ENCODE measurements at places on chromosomes 5 and 9.

- no peaks in the 10 kb centered on the region for H3K36me3 ChIP-seq
- H3K4me3 ChIP-seq = no peak overlapping the region
- H3K4me1 ChIP-seq = no peaks in the 10 kb centered on the region
- H3K27me3 ChIP-seq = no peaks in the 10 kb centered on the region
- H3K27ac ChIP-seq = no peak overlapping the region
Observed at GRCh38 chr5:79955356-79955895, 35.6 kb downstream of the MTX3 start.

- H3K27ac ChIP-seq = no peak overlapping the region
- H3K4me1 ChIP-seq = peaks cover 28% of the 10 kb centered on the region
- no peak for DNase-seq
Observed at GRCh38 chr9:18805386-18805785, 227.6 kb downstream of the SAXO1 start.

GRCh38 chr9:7300484-7300883 is 499.1 kb downstream of the DMAC1 start:
- H3K4me3 ChIP-seq = no peak overlapping the region
- no peaks in the 10 kb centered on the region for H3K4me1 ChIP-seq
- H3K27me3 ChIP-seq = no peaks in the 10 kb centered on the region
- no peak for DNase-seq
- H3K36me3 ChIP-seq = no peaks in the 10 kb centered on the region

DNA sequence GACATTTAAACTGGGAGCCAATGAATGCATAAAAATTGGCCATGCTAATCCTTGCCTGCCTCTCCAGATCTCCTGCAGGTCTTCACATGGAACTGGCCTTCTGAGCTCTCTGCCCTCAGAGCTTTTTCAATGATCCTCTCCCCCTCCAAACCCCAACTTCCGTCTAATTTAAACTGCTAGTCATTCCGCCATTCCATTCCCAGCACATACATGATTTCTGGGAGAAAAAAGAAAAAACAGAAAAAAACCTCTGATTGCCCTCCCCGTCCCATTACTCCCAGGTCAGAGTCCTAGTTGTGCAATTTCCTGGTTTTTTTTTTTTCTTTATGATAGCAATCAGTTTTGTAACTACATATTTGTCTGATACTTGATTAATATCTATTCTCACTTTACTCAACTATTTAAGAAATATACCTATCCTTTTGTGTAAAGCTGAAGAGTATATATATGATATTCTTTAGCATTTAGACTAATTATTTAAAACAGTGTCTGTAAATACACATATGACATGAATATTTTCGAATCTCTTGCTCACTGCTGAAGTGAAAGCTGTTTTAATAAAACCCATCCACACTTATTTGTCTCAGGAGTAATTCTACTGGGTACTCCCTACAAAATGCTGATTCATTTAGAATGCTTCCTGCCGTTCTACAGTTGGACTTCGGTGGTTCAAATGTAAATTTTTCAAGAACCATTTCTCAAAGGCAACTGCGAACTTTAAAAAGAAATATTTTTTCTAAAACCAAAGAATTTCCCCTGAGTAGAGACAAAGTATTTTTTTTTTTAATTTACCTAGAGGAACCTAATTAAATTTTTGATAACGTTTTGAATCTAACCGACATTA is 1.6 kb downstream of the HINT1 start:
- H3K27ac ChIP-seq = no peak overlapping the region
- no peaks in the 10 kb centered on the region for H3K4me1 ChIP-seq
- DNase-seq = no peak
- no peaks in the 10 kb centered on the region for H3K27me3 ChIP-seq

DNA sequence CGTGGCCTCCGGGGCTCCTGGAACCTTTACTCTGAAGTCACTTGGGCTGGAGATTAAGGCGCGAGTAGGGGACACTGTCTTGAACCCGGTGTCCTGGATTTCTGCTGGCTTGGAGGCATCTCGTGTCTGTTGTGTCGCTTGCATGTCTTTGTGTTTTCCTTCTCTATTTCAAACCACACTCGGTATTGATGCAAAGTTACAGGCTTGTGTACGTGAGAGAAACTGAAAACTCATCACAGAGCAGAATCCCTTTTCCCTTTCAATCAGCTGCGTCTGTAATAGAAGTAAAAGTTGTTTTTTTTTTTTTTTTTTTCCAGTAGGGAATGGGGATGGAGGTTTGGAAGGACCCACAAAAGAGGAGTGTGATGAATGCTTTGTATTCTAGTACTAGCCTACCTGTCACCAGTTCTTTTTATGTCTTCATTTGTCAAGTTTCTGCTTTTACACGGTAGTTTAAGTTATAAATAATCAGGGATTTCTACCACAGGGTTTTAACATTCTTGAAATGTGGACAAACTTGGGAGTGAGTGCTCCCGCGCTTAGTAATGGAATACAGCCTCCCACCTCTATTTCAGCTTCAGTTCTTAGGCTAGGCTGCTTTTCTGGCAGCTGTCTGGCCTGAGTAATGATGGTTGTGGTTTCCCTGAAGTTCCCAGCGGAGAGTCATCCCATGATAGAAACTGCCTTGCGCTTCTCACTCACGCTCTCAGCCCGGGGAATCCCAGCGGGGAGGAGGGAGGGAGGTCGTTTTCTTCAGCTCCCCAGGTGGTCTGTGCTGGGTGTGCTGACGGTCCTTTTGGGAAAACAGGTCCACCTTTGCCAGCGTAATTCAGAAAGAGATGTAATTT is 763 bp downstream of the TJP2 start:
- no peak overlapping the region for H3K27ac ChIP-seq
- H3K4me1 ChIP-seq = peaks cover 13% of the 10 kb centered on the region

DNA sequence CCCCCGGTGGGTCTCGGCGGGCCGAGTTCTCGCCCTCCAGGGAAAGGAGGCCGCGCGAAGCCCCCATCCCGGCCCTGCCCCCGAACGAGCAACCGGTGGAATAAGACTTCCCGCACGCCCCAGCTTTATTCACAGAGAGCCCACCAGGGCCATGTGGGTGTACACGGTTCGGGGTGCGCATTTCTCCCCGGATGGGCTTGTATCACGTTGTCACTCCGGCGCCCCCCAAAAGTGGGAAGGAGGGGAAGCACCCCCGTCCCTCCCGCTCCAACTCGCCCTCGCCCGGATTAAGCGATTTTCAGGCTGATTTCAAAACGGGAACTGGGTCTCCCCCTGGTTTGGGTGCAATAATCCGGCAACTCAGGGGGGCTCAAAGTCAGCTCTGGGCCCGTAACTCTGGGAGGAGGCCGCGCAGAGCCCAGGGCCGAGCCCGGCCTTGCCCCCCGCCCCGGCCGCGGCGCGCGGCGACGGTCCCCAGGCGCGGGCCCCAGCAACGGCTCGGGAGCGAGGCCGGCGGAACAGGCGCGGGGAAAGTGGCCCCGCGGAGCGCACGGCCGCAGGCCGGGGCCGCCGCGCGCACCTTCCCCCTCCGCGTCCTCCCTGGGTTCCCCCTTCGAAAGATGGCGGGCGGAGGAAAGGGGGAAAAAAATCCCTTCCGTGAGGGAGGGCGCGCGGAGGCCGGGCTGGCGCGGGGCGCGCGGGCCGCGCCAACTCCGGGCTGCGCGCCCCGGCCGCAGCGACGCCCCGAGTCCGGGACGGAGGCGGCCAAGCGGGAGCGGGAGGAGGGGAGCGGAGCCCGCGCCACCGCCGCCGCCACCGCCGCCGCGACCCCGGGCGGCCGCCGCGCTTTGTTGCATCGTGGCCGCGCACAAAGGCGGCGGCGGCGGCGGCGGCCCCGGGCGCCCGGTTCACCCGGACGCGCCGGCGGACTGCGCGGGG is 644 bp downstream of the BRD3 start:
- H3K36me3 ChIP-seq = peaks cover 8% of the 10 kb centered on the region
- peak overlapping the region; percentile 78 for H3K27ac ChIP-seq
- DNase-seq = peak; percentile 68
- H3K4me1 ChIP-seq = peaks cover 2% of the 10 kb centered on the region
- peaks cover 27% of the 10 kb centered on the region for H3K27me3 ChIP-seq

DNA sequence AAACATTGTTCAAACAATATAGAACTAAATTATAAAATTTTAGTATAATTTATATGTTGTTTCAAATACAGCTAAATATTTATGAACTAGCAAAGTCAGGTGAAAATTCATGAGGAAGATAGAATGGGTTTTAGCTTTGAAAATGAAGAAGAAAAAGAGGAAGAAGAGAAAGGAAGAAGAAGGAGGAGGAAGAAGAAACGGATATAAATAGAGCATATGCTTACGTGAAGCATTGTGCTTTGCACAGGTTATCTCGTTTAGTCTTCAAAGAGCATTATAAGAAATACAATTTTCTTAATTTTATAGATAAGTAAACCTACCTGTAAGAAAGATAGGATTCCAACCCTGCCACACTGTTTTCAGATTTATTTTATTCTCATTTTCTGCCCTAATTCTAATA is 620.6 kb upstream of the DAB2 start:
- H3K36me3 ChIP-seq = no peaks in the 10 kb centered on the region
- H3K4me1 ChIP-seq = no peaks in the 10 kb centered on the region
- no peaks in the 10 kb centered on the region for H3K27me3 ChIP-seq
- no peak overlapping the region for H3K4me3 ChIP-seq
- no peak for DNase-seq
- no peak overlapping the region for H3K27ac ChIP-seq

DNA sequence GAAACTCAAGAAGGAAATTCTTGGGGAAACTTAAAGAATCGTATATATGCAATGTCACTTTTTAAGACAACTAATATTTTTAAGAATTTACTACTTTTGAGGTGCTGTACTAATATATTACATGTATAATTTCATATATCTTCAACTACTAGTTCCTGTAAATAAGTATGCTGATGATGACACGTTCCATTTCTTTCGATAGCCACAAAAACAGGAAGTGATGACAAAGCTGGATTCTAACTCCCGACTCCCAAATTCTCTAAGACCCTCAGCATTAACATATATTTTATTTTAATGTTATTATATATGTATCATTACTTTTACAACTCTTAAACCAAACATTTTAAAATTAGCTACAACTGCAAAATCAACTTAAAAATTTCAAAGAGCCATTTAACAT is 74.8 kb downstream of the STK32A start:
- no peak overlapping the region for H3K27ac ChIP-seq
- no peaks in the 10 kb centered on the region for H3K36me3 ChIP-seq
- H3K4me3 ChIP-seq = no peak overlapping the region
- no peaks in the 10 kb centered on the region for H3K4me1 ChIP-seq
- DNase-seq = no peak

DNA sequence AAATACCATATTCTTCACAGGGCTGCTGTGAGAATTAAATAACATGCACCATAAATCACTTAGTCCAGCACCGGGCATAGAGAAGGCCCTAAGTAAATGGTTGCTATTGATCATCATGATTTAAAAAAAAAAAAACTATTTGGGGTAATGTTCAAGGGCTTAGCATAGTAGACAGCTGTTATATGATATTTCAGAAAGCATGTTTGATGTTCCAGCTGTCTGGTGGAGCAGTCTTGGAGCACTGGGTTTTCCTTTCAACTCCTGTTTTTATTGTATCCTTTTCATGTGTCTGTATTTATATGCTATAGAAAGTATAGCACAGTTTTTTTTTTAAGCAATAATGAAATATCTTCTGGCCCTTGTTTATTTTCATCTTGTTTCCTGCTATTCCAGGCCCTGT is 28.0 kb upstream of the TOMM5 start:
- no peaks in the 10 kb centered on the region for H3K36me3 ChIP-seq
- H3K4me3 ChIP-seq = no peak overlapping the region
- no peak overlapping the region for H3K27ac ChIP-seq
- H3K4me1 ChIP-seq = peaks cover 3% of the 10 kb centered on the region
- no peaks in the 10 kb centered on the region for H3K27me3 ChIP-seq

- H3K4me1 ChIP-seq = peaks cover 9% of the 10 kb centered on the region
- H3K4me3 ChIP-seq = no peak overlapping the region
Observed at GRCh38 chr5:76942581-76942980, 10.3 kb upstream of the CRHBP start.

DNA sequence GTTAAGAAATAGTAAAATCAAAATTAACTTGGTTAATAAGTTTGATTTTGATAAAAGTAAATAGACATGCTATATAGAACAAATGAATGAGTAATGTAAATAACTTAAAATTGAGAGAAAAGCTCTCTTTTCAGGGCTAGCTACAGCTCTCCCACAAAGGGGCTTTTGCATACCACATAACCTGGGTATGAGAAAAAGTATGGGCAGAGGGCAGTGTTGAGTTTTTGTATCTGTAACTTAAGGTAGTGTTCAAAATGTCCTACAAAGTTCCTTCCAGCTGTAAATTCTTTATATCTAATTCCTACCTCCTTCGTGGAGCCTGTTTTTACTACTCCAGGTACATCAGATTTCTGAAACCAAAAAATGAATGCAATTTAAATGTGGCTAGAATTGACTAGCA is 18.9 kb upstream of the TTC33 start:
- DNase-seq = no peak
- H3K4me1 ChIP-seq = no peaks in the 10 kb centered on the region
- H3K36me3 ChIP-seq = peaks cover 60% of the 10 kb centered on the region
- no peak overlapping the region for H3K4me3 ChIP-seq

GRCh38 chr5:171093598-171093997 is 215.4 kb upstream of the TLX3 start:
- no peak overlapping the region for H3K27ac ChIP-seq
- no peak overlapping the region for H3K4me3 ChIP-seq

DNA sequence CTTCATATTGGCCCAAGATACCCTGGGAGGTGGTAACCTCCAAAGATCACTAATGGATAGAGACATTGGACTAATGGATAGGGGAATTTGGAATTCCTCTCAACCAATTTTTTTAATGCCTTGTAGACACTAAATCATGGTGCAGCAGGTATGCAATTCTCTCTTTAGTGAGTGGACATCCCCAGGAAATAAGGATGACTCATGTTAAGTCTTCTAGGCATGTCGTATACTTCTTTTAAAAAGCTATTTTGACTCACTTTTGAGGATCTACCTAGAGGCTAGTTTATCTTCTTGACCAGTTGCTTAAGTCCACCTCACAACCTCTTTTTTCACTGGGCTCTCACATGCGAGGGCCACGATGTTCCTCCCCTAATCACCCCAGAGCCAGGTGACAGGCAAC is 211.6 kb upstream of the CDH12 start:
- H3K4me3 ChIP-seq = no peak overlapping the region
- no peak overlapping the region for H3K27ac ChIP-seq
- no peak for DNase-seq
- no peaks in the 10 kb centered on the region for H3K27me3 ChIP-seq
- no peaks in the 10 kb centered on the region for H3K4me1 ChIP-seq
- H3K36me3 ChIP-seq = no peaks in the 10 kb centered on the region

- H3K36me3 ChIP-seq = peaks cover under 1% of the 10 kb centered on the region
- H3K4me3 ChIP-seq = peak overlapping the region; percentile 86
- H3K27ac ChIP-seq = no peak overlapping the region
- DNase-seq = no peak
- peaks cover 18% of the 10 kb centered on the region for H3K4me1 ChIP-seq
- H3K27me3 ChIP-seq = peaks cover 24% of the 10 kb centered on the region
Observed at GRCh38 chr9:98795295-98795955, 930 bp downstream of the ANKS6 start.

Measured in endodermal cell (in vitro differentiated cells).